ENCODE measurements at places on chromosomes 2 and 18. TPM values are rescaled to one million over a fixed set of nuclear protein-coding genes. Genes with fewer than 3 reads are reported as not detected.

Gene UPP2
- not detected for total RNA-seq

DNA sequence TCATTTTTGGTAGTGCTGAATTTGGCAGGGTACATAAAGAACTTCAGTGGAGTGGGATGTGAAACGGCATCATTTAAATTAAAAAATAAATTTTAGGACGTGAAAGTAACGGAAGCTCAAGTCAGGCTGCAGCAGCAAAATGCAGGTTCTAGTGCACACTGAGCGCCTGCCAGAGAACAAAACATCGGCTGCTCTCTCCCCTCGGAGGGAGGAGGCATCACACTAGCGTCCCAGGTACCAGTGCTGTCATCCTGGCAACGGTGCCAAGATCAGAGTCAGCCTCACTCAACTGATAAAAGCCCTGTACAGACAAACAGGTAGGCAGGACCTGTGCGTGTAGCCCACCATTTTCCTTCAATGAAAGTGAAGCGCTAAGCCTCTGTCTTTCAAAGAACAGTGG, 261.5 kb downstream of the PTGR3 start:
- no peak for DNase-seq

GRCh38 chr18:23341983-23342382, 111.1 kb upstream of the RIOK3 start:
- no peak for DNase-seq

DNA sequence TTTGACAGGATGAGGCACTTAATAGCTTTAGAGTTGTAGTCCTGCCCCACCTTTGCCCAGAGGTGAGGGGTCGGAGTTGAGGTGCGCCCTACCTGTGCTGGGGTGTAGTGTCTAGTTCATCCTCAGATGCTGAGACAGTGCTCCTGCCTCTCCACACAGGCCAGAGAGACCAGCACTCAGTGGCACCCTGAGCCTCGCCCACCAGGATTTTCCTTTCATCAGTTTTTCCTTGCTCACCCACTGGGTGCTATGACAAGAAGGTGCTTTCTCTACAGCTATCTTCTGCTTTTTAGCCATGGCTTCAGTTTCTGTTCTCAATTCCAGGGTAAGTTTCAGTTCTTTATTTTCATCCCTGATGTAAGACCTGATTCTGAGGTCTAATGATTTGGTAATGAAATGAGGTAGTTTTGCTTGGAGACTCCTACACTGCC, 16.8 kb upstream of the TMEM131 start:
- no peak for DNase-seq

Gene PARD3B
- total RNA-seq = 15.9 TPM

DNA sequence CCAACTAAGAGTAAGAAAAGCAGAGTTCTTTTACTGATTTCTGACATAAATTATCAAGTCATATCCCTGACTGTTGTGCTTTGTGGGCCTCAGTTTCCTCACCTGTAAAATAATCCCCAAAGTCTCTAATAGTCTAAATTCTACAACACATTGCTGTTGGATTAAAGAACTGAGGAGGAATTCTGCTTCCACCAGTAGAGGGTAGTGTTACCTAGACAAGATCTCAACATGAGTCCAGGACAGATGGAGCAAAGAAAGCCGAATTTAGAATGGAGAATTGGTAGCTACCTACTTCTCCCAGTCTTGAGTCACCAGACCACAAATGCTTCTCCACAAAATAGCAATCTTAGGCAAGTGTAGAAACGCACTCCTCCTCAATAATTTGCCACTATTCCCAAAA, 462.5 kb upstream of the FSHR start:
- DNase-seq = no peak
